ENCODE measurements at places on chromosomes 12 and 14. TPM values are rescaled to one million over a fixed set of nuclear protein-coding genes. Genes with fewer than 3 reads are reported as not detected.

DNA sequence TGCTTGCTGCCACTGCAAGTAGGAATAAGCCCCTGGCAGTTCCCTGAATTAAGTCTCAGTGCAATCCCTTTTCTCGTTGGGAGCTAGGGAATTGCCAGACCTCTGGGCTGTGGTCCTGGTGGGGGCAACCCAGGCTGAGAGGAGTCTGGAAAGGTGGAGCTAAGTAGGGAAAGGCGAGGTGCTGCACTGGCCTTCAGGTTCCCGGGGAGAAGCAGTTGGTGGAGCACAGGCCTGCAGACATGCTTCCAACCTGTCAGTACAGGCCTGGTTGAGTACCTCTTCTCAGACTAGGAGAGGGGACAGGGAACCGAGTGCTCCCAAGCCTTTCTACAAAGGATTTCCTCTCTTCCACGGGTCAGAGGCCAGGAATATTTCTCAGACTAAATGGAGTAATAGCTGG is 1.5 kb downstream of the NRIP2 start:
- H3K27ac ChIP-seq, result no peak overlapping the region
- no peak for DNase-seq
- H3K36me3 ChIP-seq, result peaks cover 40% of the 10 kb centered on the region
- no peaks in the 10 kb centered on the region for H3K27me3 ChIP-seq
- peaks cover 4% of the 10 kb centered on the region for H3K4me1 ChIP-seq
- no peak overlapping the region for H3K4me3 ChIP-seq

GRCh38 chr12:80513211-80513610 is 69.2 kb downstream of the PTPRQ start:
- H3K4me3 ChIP-seq, result no peak overlapping the region
- no peaks in the 10 kb centered on the region for H3K4me1 ChIP-seq
- H3K27me3 ChIP-seq, result no peaks in the 10 kb centered on the region
- DNase-seq, result no peak

DNA sequence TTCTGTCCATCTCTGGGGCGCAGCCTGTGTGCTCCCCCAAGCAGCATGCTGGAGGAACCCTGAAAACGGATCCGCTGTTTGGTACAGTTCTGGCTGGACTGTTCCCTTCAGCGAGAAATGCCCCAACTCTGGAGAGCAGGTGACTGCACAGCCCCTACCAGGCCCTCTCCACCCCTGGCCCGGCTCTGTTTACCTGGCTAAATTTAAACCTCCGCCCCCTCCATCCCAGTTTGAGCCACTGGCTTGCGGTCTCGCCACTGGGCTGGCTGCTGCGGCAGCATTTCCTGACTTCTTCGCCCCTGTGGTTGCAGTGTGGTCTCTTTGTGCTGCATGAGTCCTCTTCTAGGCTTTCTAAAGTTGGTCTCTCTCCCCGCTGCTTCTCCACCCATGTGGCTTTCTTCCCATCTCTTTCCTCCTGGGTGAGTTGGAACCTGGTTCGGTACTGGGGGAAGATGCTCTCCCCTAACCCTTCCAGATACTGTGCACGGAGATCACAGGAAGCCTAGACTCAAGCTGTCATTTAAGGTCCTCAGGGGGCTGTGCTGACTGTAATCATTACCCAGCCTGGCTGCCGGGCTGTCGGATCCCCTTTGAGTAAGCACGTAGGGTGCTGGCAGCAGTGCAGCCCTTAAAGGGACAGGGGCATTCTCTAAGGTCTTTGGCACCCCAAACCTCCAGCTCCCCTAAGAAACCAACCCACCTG is 60.6 kb downstream of the FBXL14 start:
- peaks cover 30% of the 10 kb centered on the region for H3K4me1 ChIP-seq
- DNase-seq, result peak; percentile 25
- no peaks in the 10 kb centered on the region for H3K36me3 ChIP-seq
- peak overlapping the region; percentile 76 for H3K4me3 ChIP-seq
- H3K27ac ChIP-seq, result peak overlapping the region; percentile 13

DNA sequence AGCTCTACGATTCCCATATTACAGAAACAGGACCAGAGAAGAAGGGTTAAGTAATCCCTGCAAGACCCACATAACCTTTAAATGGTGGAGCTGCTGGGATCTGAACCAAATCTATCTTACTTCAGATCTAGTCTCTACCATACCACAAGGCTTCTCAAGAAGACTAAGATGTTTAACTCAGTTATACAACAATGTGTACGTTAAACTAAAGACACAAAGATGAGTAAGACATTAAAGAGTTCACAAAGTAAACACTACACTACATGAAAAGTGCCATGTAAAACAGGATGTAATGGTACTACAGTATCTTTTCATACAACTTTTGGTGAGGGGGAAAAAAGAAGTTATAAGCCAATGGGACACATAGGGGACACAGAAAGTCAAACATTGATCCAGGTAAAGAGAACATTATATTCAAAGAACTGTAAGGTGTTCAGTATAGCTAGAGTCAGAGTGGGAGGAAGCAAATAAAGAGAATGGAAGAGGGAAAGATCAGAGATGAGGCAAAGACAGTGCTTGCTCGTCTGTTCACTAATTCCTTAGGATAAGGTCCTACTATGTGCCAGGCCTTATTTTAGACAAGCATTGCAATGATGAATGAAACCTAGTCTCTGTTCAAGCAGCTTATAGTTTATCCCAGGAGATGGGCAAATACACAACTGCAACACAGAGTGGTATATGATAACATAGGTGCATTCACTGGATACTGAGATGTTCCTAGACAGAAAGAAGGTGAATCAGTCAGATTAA is 7.7 kb downstream of the TMED10 start:
- peaks cover 45% of the 10 kb centered on the region for H3K4me1 ChIP-seq
- no peak overlapping the region for H3K4me3 ChIP-seq
- no peak for DNase-seq

The BICDL1 gene
- total RNA-seq, result 15.1 TPM

- H3K36me3 ChIP-seq, result peaks cover 9% of the 10 kb centered on the region
- peak within 1 kb of the TSS; percentile 89 for H3K4me3 ChIP-seq
- peak; percentile 57 for DNase-seq
- peak within 1 kb of the TSS; percentile 93 for H3K27ac ChIP-seq
Measured at GRCh38 chr12:47819896-47820630, at the start of gene HDAC7. TSS of gene HDAC7 (minus strand) at chr12:47819903. CDS start at chr12:47819785, 118 bp downstream.

The OASL gene
- total RNA-seq, result 0.86 TPM

GRCh38 chr12:57852620-57853500 is 6.3 kb upstream of the CTDSP2 start:
- peaks cover 26% of the 10 kb centered on the region for H3K4me1 ChIP-seq
- H3K4me3 ChIP-seq, result no peak overlapping the region

- H3K4me3 ChIP-seq, result no peak overlapping the region
- H3K27me3 ChIP-seq, result peaks cover 5% of the 10 kb centered on the region
- H3K27ac ChIP-seq, result no peak overlapping the region
- H3K4me1 ChIP-seq, result no peaks in the 10 kb centered on the region
Measured at GRCh38 chr14:90797451-90797850, 18.8 kb downstream of the TTC7B start.
